ENCODE measurements at places on chromosomes 7 and 10. TPM values are rescaled to one million over a fixed set of nuclear protein-coding genes. Genes with fewer than 3 reads are reported as not detected.

Gene HPSE2
- 13.0 TPM for polyA plus RNA-seq

Gene LBX1
- polyA plus RNA-seq, result 0.49 TPM

Gene AKR1D1
- not detected for polyA plus RNA-seq

Gene ATOH7
- polyA plus RNA-seq, result 0.27 TPM

Gene EBF3
- polyA plus RNA-seq, result 1.3 TPM
